Activated CD4-positive, alpha-beta memory T cell treated with anti-CD3 and anti-CD28 coated beads for 36 hours (primary cell): ENCODE measurements at places on chromosomes 2 and 18.

GRCh38 chr18:3604235-3604497, 154.2 kb downstream of the TGIF1 start:
- no peak for DNase-seq
- no peaks in the 10 kb centered on the region for H3K27me3 ChIP-seq
- peaks cover 17% of the 10 kb centered on the region for H3K4me1 ChIP-seq
- peaks cover 2% of the 10 kb centered on the region for H3K36me3 ChIP-seq
- no peak overlapping the region for H3K27ac ChIP-seq
- H3K4me3 ChIP-seq, result no peak overlapping the region

DNA sequence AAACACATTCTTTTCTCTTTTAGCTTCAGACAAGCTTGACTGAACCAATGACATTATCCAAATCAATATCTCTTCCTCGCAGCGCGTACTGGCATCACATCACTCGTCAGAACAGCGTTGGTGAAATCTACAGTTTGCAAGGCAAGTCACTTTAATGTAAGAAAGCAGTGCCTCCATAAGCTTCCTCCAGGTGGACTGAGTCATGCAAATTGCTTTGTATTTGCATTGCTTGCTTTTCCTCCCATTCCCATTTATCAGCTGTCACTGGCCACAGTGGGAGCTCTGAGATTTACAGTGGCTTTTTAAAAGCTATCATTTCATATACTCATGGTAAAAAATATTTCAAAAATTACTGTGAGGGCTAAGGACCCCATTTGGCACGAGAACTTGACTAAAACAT, 189.9 kb downstream of the CD226 start:
- peaks cover 36% of the 10 kb centered on the region for H3K4me1 ChIP-seq
- no peak overlapping the region for H3K27ac ChIP-seq
- peaks cover 19% of the 10 kb centered on the region for H3K36me3 ChIP-seq
- no peak for DNase-seq
- no peaks in the 10 kb centered on the region for H3K27me3 ChIP-seq

DNA sequence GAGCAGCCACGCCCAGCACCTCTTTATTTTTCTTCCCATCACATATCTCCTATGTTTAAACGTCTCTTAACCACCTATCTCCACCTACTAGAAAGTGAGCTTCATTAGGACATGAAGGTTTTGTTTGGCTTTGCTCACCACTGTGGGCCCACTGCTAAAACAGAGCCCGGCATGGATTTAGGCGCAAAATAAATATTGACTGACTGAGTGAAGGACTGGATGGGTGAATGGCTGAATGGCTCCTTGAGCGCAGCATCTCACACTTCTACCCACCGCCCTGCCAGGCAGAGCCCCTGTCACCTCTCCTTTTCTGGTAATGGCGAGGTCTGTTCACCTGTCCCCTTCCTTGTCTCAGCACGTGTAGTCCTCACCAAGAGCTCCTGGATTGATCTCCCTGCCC, 10.1 kb downstream of the CAPG start:
- no peak for DNase-seq
- H3K4me1 ChIP-seq, result peaks cover 5% of the 10 kb centered on the region
- H3K36me3 ChIP-seq, result peaks cover 9% of the 10 kb centered on the region
- no peak overlapping the region for H3K27ac ChIP-seq
- no peaks in the 10 kb centered on the region for H3K27me3 ChIP-seq

DNA sequence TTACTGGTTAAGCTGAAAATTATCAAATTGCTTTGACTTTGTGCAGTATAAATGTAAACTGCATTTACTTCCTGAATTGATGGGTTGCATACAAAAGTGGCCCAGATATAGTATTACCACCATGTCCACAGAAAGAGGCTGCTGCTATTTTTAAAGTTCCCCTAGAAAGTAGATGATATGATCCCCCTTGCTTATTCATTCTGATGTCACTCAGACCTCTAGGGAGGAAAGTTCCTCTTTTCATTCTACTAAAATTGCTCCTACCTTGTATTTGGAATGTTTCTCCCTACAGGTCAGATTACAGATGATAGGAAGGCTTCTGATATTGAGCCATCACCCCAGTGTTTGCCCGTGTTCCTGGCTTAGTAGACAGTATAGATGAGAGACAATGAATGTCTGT, 247.6 kb upstream of the TNP1 start:
- DNase-seq, result no peak
- no peaks in the 10 kb centered on the region for H3K4me1 ChIP-seq
- no peak overlapping the region for H3K27ac ChIP-seq
- no peaks in the 10 kb centered on the region for H3K36me3 ChIP-seq
- no peak overlapping the region for H3K4me3 ChIP-seq
- H3K27me3 ChIP-seq, result no peaks in the 10 kb centered on the region

DNA sequence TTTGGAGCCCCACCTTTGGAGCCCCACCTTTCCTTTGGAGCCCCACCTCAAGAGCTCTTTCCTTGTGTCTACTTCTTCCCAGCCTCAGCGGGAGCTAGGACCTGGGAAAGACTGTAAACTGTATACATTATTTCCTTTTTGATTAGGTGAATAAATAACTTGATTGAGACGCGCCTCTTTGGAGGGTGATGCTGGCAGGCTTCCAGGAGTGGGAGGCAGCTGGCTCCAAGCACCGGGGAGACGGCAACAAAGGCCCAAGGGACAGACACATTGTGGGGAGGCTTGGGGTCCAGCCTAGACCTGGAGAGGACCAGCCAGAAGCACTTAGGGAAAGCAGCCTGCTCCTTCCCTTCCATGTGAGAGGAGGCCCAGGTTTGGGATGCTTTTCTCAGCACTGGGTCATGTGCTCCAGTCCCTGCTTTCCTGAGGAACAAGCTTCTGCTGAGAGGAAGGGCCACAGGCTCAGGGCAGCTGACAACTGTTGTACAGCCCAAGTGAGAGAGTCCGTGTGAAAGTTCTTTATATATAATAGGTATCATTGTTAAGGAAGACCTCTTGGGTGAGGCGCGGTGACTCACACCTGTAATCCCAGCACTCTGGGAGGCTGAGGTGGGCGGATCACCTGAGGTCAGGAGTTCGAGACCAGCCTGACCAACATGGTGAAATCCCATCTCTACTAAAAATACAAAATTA, 297.2 kb upstream of the SLC14A2 start:
- H3K36me3 ChIP-seq, result no peaks in the 10 kb centered on the region
- H3K4me1 ChIP-seq, result no peaks in the 10 kb centered on the region
- H3K4me3 ChIP-seq, result no peak overlapping the region
- H3K27ac ChIP-seq, result no peak overlapping the region
